ENCODE measurements at places on chromosomes 11 and 22. TPM values are rescaled to one million over a fixed set of nuclear protein-coding genes. Genes with fewer than 3 reads are reported as not detected.

GRCh38 chr11:67561971-67562619, 21.5 kb upstream of the GSTP1 start:
- no peaks in the 10 kb centered on the region for H3K36me3 ChIP-seq
- peaks cover 10% of the 10 kb centered on the region for H3K27me3 ChIP-seq
- no peak overlapping the region for H3K4me3 ChIP-seq

DNA sequence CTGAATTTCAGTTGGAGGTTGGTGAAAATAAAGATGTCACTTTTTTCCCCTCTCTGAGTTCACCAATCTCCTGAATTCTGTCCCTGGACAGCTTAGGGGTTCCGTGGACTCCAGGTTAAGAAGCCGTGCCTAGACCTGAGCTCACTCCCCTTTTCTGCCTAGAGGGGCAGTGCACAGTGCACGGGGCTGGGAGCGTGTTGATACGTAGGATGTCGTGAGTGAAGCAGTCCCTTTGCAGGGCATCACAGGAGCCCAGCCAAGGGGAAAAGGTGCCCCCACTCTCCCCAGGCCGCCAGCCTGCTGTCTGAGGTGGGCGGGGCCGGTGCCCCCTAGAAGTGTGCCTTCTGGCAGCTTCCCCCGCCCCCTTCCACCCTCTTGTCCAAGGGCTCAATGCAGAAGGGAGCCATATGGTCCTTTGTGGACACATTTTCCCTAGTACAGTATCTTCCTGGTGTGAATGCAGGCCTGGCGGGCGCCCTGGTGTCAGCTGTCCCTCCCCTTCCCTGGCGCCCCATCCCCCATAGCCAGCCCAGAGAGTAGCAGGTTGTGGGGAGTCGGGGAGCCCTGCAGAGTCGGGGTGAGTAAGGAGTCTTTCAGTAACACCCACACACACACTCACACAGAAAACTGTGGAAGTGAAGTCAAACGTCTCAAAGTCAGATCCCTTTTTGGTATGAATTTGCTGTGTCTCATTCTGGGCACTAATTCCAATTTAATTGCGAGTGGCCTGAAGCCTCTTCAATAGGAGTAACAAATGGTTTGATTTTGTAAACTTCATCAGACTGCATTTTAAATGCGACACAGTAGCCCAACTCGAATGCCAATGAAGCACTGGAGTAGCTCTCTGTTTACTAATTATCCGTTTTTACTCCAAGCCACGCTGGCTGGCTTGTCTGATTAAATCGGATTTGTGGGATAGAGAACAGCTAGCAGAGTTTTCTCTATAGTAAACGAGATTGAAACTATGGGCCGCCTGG, 67.5 kb upstream of the NNMT start:
- H3K27ac ChIP-seq: no peak overlapping the region
- H3K36me3 ChIP-seq: no peaks in the 10 kb centered on the region
- H3K27me3 ChIP-seq: peaks cover 13% of the 10 kb centered on the region
- no peak overlapping the region for H3K4me3 ChIP-seq
- H3K4me1 ChIP-seq: peaks cover 10% of the 10 kb centered on the region

Gene MS4A6E
- total RNA-seq: not detected

Gene APOBEC3F
- 19.8 TPM for total RNA-seq

- no peak overlapping the region for H3K27ac ChIP-seq
- H3K27me3 ChIP-seq: no peaks in the 10 kb centered on the region
- H3K36me3 ChIP-seq: no peaks in the 10 kb centered on the region
- peaks cover 5% of the 10 kb centered on the region for H3K4me1 ChIP-seq
Measured at GRCh38 chr11:131669401-131669780, 299.0 kb downstream of the NTM start.

DNA sequence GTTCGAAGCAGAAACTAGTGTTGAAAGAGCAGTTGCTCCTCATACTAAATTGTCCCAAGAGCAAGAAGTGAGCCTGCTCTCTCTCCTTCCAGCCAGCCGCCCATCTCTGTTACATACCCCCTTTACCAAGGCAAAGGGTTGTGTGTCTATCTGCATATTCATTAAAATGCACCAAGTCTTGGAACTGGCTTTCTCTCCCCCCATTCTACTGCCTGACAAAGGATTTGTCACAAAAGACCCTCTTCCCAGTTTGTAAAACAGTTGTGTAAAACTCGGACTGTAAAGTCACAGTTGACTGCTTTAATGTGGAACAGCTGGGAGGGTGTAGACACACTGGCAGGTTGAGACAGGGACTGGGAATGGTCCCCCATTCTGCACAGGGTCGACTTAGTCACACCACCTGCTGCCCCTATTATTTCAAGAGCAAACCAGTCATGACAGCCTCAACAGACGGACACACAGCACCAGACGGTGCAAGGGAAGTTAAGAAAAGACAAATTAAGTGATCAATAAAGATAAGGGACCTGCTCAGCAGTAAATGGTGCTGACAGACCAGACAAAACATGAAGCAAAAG, 60.0 kb upstream of the HTATIP2 start:
- no peak for DNase-seq
- no peaks in the 10 kb centered on the region for H3K36me3 ChIP-seq
- no peak overlapping the region for H3K27ac ChIP-seq
- H3K27me3 ChIP-seq: peaks cover 1% of the 10 kb centered on the region
- H3K4me1 ChIP-seq: no peaks in the 10 kb centered on the region

GRCh38 chr11:28049338-28050216, 58.4 kb downstream of the KIF18A start:
- no peak overlapping the region for H3K4me3 ChIP-seq
- H3K36me3 ChIP-seq: peaks cover 5% of the 10 kb centered on the region
- H3K4me1 ChIP-seq: peaks cover 3% of the 10 kb centered on the region
- H3K27ac ChIP-seq: no peak overlapping the region
- DNase-seq: no peak
- no peaks in the 10 kb centered on the region for H3K27me3 ChIP-seq

DNA sequence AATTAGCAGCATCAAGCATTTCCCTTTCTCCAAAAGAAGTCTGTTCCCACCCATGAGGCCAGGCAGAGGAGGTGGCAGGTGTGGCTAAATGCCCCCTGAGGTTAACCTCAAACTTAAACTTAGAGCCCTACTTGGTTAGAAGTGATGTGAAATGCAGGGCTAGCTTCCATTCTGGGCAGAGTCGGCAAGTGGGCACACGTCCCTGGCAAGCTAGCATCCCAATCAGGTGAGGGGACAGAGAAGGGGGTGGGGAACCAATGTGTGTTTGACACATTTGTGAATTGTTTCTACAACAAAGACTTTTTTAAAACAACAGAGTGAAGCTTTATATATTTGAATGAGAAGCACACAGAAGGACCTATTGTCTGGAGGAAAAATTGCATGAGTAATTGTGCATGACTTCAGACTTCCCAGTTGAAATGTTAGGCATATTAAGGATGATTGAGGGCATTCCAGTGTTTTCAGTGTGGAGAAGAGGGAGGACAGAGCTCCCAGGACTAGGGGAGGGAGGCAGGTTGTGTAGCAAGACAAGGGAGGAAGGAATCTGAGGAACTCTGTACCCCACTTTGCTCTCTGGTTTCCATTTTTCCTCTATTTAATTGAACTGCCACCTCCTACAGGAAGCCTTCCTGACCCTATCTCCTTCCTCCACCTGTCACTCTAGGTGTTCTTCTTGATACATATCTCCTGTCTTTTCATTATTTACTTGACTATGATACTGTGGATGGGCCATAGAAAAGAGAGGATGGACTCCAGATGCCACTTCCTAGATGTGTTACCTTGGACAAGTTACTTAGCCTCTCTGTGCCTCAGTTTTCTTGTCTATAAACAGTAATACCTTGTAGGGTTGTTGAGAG, 83.3 kb upstream of the PICALM start:
- peaks cover 16% of the 10 kb centered on the region for H3K4me1 ChIP-seq
- H3K27ac ChIP-seq: no peak overlapping the region
- no peak for DNase-seq
- no peak overlapping the region for H3K4me3 ChIP-seq

DNA sequence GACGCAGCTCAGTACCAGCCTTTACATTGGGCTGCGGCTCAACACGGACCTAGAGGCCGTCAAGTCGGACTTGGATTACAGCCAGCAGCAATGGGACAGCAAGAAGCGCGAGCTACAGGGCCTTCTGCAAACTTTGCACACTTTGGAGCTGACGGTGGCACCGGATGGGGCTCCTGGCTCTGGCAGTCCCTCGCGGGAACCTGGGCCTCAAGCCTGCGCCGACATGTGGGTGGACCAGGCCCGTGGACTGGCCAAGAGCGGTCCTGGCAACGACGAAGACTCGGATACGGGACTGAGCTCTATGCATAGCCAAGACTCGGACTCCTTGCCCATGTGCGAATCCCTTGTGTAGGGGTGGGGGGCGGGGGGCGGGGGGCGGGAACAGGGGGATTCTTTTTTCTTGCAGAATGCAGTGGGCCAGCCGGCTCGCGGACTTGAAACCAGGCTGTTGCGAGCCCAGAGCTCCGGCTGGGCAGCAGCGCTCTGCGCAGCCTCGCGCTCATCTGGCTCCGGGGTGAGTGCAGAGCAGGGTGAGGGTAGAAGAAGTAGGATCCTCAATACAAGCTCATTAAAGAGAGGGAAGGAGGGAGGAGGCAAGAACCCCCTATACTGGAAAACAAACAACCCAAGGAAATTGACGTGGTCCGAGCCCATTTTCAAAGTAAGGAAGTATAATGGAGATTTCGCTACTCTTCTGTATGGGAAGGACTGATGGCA, 1.8 kb downstream of the RASSF10 start:
- no peak overlapping the region for H3K27ac ChIP-seq
- no peaks in the 10 kb centered on the region for H3K4me1 ChIP-seq
- no peak overlapping the region for H3K4me3 ChIP-seq
- H3K36me3 ChIP-seq: no peaks in the 10 kb centered on the region

GRCh38 chr11:69131644-69132300, 24.0 kb upstream of the SMIM38 start:
- H3K27me3 ChIP-seq: no peaks in the 10 kb centered on the region
- no peak overlapping the region for H3K27ac ChIP-seq
- peaks cover 5% of the 10 kb centered on the region for H3K36me3 ChIP-seq

DNA sequence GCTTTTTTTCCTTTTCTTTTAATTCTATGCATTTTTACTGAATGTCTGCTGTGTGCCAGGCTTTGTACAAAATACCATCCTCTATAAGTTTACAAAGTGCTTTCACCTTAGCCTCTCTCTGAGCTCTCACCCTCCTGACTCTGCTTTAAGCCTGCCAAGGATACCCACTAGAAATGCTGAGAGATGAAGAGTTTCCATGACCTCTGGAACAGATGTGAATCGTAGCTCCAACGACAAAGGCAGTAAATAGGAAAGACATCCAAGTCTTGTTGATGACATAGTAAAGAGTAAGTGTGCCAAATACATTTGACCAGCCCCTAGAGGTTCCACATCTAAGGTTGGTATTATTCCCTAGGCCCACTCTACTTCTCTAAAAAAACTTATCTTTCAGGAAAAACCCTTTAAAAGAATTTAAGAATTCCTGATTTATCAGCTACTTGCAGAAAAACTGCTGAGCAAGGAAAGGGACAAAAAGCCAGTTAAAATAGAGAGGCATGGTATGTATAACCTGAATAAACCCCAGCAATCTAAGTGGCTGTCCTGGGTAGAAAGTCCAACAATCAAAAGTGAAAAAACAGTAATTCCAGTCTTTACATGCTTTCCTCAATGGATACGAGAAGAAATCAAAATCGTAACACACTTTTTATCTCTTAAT, 45.4 kb downstream of the GAB2 start:
- DNase-seq: no peak
- no peak overlapping the region for H3K27ac ChIP-seq
- peaks cover 13% of the 10 kb centered on the region for H3K36me3 ChIP-seq
- peaks cover 11% of the 10 kb centered on the region for H3K4me1 ChIP-seq

Gene CCDC116
- 0.51 TPM for total RNA-seq

DNA sequence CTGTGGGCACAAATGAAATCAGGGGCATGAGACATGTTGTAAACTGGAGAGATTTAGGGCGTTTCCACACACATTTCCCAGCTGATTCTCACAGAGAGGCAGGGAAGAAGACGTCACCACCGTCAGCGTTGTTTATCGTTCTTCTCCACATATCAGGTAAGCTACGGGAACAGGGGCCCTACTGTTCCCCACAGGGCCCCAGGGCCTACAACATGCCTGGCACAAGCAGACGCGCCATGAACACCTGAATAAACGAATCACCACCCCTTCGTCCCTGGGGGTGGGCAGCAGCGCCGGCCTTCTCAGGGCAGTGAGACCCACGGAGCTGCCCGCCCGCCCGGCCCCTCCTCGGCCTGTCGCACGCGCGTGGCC, 342 bp downstream of the EFCAB6 start:
- H3K4me3 ChIP-seq: peak overlapping the region; percentile 86
- peak overlapping the region; percentile 75 for H3K27ac ChIP-seq
- H3K27me3 ChIP-seq: peaks cover 5% of the 10 kb centered on the region
- DNase-seq: no peak

- no peak overlapping the region for H3K27ac ChIP-seq
- H3K27me3 ChIP-seq: no peaks in the 10 kb centered on the region
- no peaks in the 10 kb centered on the region for H3K4me1 ChIP-seq
- H3K4me3 ChIP-seq: no peak overlapping the region
- peaks cover 31% of the 10 kb centered on the region for H3K36me3 ChIP-seq
- no peak for DNase-seq
Measured at GRCh38 chr11:1292018-1292643, 17.3 kb downstream of the TOLLIP start.

- peaks cover 65% of the 10 kb centered on the region for H3K4me1 ChIP-seq
- H3K27me3 ChIP-seq: no peaks in the 10 kb centered on the region
- peak; percentile 95 for DNase-seq
- peaks cover 70% of the 10 kb centered on the region for H3K36me3 ChIP-seq
- H3K4me3 ChIP-seq: peak overlapping the region; percentile 90
- H3K27ac ChIP-seq: peak overlapping the region; percentile 88
Measured at GRCh38 chr11:44568658-44569473, 3.4 kb downstream of the CD82 start.

DNA sequence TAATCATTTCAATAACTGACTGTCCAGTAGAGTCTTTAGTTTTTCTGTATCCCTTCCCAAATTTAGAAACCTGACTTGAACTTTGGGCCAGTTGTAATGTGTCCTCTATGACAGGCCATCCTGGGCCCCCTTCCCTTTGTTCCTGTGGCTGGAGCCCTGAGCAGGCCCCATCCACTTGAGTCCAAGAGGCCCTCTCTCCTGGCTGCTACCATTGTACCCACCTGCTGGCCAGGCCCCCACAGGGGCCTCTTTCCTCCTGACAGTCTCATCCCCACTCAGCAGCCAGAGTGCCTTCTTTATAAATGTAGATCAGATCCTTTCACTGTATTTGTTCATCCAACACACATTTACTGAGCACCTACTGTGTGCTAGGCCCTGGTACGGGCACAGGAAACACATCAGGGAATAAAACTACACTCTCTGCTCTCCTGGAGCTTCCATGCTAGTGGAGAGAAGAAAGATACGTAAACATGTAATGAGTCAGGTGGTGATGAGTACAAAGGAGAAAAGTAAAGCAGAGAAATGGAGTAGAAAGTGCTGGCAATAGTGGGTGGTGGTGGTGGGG, 2.7 kb upstream of the LRP5 start:
- peaks cover 32% of the 10 kb centered on the region for H3K4me1 ChIP-seq
- H3K27me3 ChIP-seq: peaks cover 2% of the 10 kb centered on the region
- peak overlapping the region; percentile 2 for H3K27ac ChIP-seq
- H3K36me3 ChIP-seq: no peaks in the 10 kb centered on the region
- H3K4me3 ChIP-seq: no peak overlapping the region

DNA sequence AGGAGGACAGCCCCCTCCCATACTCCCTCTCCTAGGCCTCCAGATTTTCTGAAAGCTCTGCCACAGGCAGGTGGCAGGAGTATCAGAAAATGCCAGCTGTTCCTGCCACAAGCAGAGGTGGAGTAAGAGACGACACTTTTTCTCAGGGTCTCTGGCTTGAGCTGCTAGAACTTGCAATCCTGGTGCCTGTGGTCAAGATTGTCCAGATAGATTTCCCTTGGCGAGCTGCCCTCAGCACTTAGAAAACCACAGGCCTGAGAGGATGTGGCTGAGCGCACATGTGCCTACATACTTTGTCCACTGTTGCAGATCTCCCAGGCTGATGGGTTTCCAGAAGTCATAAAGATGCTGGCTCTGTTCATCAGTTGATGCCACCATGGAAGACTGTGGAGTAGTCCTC, 65.7 kb upstream of the NAV2 start:
- H3K4me3 ChIP-seq: no peak overlapping the region
- no peak for DNase-seq
- H3K27me3 ChIP-seq: no peaks in the 10 kb centered on the region
- no peak overlapping the region for H3K27ac ChIP-seq

All from activated CD4-positive, alpha-beta T cell treated with anti-CD3 and anti-CD28 coated beads, Interleukin-2, amount 10 ng/mL, durations not matched to agents 24 days and 14 days (primary cell).